Skeletal muscle tissue (tissue), 5 donors: ENCODE measurements at places on chromosomes 4 and X. TPM values are rescaled to one million over a fixed set of nuclear protein-coding genes. Genes with fewer than 3 reads are reported as not detected.

AFF2 gene
- 2.6 TPM for total RNA-seq

BEX5 gene
- total RNA-seq: 0.52 TPM

HMGN5 gene
- not detected for total RNA-seq

TMEM185A gene
- 25.6 TPM for total RNA-seq

LRIT3 gene
- total RNA-seq: under 0.01 TPM

SLC26A1 gene
- total RNA-seq: not detected

CUL4B gene
- 17.7 TPM for total RNA-seq

GABRQ gene
- 0.52 TPM for total RNA-seq

IL2 gene
- not detected for total RNA-seq
